Epithelial cell of umbilical artery (primary cell): ENCODE measurements at places on chromosomes 11 and 22. TPM values are rescaled to one million over a fixed set of nuclear protein-coding genes. Genes with fewer than 3 reads are reported as not detected.

The TTC28 gene
- 13.3 and 59.9 TPM in 2 replicates for total RNA-seq

The PARVG gene
- 0.15 and 0.32 TPM in 2 replicates for total RNA-seq

The POU2F3 gene
- total RNA-seq = not detected in 2 replicates

The OR10A3 gene
- total RNA-seq = not detected in 2 replicates

The GLB1L3 gene
- not detected in 2 replicates for total RNA-seq

The XPNPEP3 gene
- 6.2 and 6.5 TPM in 2 replicates for total RNA-seq

The C11orf86 gene
- total RNA-seq = not detected in 2 replicates

The HSPA8 gene
- 1,781 and 2,607 TPM in 2 replicates for total RNA-seq

The LBHD1 gene
- total RNA-seq = 4.2 and 5.5 TPM in 2 replicates

The XKR3 gene
- not detected in 2 replicates for total RNA-seq

The OR51B2 gene
- not detected in 2 replicates for total RNA-seq

The ZBED4 gene
- total RNA-seq = 12.0 and 13.6 TPM in 2 replicates

The CARD18 gene
- under 0.01 TPM in 1 of 2 replicates, not detected in the other for total RNA-seq

The OR4D5 gene
- total RNA-seq = not detected in 2 replicates

The ACRV1 gene
- not detected in 2 replicates for total RNA-seq

The OR5D18 gene
- not detected in 2 replicates for total RNA-seq

The CCDC116 gene
- 0.15 TPM in 1 of 2 replicates, not detected in the other for total RNA-seq

The AGBL2 gene
- under 0.01 TPM in 1 of 2 replicates, not detected in the other for total RNA-seq

The KCNE3 gene
- 0.32 and 1.2 TPM in 2 replicates for total RNA-seq
